ENCODE measurements at places on chromosomes 7 and 10. TPM values are rescaled to one million over a fixed set of nuclear protein-coding genes. Genes with fewer than 3 reads are reported as not detected.

EBLN1 gene
- total RNA-seq = not detected

MYL7 gene
- total RNA-seq = not detected

AZGP1 gene
- total RNA-seq = under 0.01 TPM

CCDC126 gene
- 2.8 TPM for total RNA-seq

RBM20 gene
- total RNA-seq = under 0.01 TPM

All from bronchus fibroblast of lung (primary cell).